CD4-positive, alpha-beta T cell treated with Interleukin-4 for 1 hour (primary cell): ENCODE measurements at places on chromosomes 7 and 10.

GRCh38 chr7:132286836-132287235 is 289.4 kb downstream of the PLXNA4 start:
- no peak for DNase-seq

GRCh38 chr7:30924624-30925023 is 13.0 kb downstream of the AQP1 start:
- peak; percentile 6 for DNase-seq

DNA sequence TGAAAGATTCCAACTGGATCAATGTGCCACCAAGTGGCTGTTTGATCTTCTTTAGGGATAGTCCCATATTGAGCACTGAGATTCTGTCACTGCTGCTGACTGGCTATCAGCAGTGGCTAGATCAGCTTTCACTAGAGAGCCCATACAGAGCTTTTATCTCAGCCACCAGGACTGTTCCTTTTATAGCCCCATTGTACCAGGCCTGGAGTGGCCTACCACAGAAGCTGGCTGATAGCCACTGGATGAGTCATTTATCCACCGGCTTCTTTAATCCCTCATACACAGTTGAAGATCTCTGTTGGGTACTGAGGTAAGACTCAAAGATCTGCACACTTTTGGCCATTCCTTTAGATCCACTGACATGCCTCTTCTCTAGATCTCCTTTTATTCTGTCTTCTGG is 1101.1 kb downstream of the SORCS3 start:
- DNase-seq = no peak

GRCh38 chr7:142563470-142563869 is 185.8 kb upstream of the PRSS1 start:
- DNase-seq = no peak

- DNase-seq = peak; percentile 21
Measured at GRCh38 chr10:114856544-114857287, 35.1 kb downstream of the FHIP2A start.

GRCh38 chr7:55254242-55254595 is 110.9 kb upstream of the LANCL2 start:
- DNase-seq = no peak

- no peak for DNase-seq
Measured at GRCh38 chr10:31958856-31959255, 30.2 kb upstream of the ARHGAP12 start.

DNA sequence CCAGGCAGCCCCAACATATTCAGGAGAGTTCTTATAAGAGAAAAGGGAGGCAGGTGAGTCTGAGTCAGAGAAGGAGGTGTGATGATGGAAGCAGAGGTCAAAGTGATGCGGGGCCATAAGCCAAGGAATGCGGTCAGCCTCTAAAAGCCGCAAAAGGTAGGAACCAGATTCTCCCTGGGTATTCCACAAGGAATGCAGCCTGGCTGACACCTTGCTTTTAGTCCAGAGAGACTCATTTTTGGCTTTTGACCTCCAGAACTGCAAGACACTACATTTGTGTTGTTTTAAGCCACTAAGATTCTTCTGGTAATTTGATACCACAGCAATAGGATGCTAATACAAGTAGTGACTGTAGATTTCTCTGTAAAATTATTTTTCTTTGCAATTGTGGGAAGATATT is 151.5 kb upstream of the EEPD1 start:
- no peak for DNase-seq

DNA sequence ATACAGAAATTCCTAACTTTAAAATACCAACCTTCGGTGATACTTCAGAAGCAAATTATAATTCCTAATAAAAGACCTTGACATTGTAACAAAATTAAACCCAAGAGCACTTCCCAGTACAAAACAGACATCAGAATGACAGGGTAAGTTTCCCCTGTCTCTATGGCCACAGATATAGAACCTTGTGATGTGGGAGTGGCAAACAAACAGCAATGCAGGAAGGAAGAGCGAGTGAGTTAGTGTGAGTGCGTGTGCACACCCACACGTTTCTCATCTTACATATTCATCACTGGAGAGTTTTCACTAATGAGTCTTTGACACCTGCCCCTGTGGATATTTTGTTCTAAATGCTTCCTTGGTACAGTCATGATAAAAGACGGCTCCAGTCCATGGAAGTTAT is 72.2 kb downstream of the VWC2 start:
- DNase-seq = no peak

DNA sequence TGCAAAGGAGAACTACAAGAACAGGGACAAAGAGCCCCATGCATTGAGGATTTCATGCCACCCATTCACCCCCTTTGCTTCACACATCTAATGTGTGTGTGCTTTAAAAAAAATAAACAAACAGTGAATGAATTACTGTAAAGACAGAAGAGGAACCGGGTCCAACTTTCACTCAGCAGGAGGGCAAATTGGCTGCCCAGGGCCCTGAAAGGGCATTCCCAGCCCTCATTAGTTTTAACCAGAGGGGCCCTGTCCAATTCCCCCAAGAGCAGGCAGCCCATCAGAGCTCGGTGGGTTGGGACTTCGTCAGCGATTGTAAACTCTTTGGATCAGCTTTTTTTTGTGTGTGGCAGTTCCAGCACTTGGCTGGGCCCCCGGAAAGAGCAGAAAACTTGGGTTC is 73.6 kb upstream of the PDZD8 start:
- DNase-seq = no peak

DNA sequence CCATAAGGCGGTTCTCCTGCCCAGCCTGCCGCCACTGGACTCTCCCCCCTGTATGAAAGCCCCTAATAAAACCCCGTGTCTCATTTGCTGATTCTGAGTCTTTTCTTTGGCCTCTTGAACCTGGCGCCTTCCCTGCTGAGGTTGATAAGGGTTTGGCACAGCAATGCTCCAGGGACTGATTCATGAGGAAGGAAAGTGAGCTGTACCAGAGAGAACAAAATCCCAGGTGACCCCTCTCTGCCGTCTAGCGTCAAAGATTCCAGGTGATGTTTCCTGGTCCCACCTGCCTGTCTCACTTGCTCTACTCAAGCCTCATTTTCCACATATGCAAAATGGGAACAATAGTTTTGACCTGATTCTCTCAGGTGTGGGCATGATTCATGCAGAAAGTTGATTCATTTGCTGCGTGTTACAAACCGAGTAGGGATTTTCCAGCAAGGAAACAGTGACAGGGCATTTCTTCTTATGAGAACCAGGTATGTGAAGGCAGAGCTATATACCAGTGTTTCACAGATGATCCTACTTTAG is 730.6 kb upstream of the IGFBP3 start:
- DNase-seq = no peak

GRCh38 chr10:14172336-14172950 is 158.3 kb downstream of the FRMD4A start:
- DNase-seq = no peak

DNA sequence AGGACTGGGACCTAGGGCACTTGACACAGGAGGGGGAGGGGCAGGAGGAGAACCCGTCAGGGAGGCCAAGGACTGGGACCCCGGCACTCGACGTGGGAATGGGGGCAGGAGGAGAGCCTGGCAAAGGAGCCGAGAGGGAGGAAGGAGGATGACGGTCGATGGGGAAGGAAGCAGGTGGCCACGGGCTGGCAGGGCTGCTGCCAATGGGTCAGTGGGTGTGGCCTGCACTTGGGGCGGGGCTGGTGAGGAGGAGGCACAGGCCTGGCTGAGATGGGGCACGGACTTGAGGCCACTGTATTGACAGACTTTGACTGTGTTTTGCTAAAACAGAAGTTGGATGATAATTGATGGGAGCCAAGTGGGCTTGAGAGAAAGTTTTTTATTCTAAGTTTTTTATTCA is 68.9 kb downstream of the RBM33 start:
- no peak for DNase-seq

- no peak for DNase-seq
Measured at GRCh38 chr7:91653286-91653685, 227.2 kb downstream of the MTERF1 start.

GRCh38 chr7:87330316-87330715 is 15.1 kb upstream of the CROT start:
- no peak for DNase-seq

DNA sequence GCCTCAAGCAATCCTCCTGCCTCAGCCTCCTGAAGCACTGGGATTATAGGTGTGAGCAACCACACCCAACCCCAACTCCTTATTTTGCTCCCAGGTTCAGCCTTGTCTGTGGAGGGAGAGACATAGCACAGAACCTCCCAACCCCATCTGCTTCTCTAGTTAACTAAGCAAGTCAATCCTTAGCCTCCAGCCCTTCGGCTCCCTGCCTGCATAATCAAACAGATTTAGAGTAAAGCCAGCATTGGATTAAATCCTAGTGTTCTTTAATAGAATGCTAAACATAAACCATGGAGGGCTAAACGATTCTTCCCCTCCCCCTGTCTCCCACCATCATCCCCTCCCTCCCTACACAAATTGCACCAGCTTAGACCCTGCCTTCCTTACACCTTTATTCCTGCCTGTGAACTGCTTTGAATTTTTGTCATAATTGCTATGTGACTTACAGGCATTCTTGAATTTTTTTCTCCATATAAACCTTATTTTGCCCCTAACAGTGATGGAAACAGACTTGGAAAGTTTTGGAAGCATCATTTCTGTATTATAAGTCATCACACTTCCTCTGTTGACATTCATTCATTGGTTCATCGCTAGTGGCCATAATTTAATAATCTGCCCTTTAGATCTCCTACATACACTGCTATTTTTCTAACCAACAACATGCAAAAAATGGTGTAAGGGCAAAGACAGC is 72.6 kb upstream of the TOMM7 start:
- no peak for DNase-seq

- DNase-seq = no peak
Measured at GRCh38 chr7:22296265-22296566, 60.7 kb downstream of the RAPGEF5 start.

DNA sequence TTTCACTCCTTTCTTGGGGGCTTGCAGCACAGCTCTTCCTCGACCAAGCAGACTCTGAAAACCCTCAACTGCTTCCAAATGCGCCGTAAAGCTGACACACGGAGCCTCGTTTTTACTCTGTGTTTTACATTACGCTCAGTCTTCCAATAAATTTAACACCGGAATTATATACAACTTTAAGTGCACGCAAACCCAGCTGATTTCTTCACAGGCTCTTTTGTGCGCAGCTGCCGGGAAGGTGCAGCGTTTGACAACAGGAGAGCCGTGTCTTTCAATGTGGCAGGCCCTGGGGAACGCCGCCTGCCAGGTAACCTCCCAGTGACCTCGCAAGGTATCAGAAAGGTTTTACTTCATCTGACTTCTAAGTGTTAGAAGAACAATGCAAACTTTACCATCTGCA is 35.0 kb downstream of the GFRA1 start:
- no peak for DNase-seq

GRCh38 chr10:97508342-97508741 is 9.6 kb downstream of the UBTD1 start:
- DNase-seq = no peak

- DNase-seq = no peak
Measured at GRCh38 chr10:72540193-72540807, 85.6 kb downstream of the MICU1 start.

GRCh38 chr7:91556239-91556638 is 292.0 kb downstream of the FZD1 start:
- DNase-seq = no peak

GRCh38 chr10:78214955-78215354 is 181.3 kb downstream of the RPS24 start:
- DNase-seq = no peak

DNA sequence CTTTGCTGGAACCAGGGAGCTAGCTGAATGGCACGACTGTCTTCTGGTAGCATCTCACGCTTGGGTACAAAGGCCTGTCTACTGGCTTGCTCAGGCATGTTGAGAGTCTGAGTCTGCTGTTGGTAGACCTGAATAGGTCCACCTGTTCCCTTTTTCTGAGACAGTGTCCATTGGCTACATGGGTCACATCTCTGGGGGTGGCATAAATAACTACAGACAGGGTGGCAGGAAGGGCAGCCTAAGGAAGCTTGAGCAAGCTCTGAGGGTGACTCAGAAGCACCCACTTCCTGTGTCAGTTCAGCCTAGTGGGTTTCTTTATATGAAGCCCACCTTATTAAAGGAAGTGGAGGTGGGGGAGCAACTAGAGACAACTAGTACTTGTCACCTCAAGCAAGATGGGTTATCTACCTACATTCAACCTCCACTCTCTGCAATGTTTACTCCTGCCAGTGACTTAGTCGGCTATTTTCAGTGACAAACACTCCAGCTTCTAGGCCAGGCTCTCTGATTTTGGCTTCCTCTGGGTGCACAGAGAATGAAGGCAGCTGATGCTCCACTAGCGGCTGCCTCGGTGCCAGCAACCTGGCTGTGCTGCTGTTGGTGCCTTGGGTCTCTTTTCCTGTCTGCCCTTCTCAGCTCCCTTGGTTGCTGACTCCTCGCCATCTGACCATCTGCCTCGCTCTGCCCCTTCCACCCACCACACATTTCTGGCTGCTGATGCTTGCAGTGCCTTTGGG is 5.7 kb upstream of the ZYX start:
- peak; percentile 62 for DNase-seq

- DNase-seq = no peak
Measured at GRCh38 chr7:136133551-136133950, 156.4 kb upstream of the MTPN start.

DNA sequence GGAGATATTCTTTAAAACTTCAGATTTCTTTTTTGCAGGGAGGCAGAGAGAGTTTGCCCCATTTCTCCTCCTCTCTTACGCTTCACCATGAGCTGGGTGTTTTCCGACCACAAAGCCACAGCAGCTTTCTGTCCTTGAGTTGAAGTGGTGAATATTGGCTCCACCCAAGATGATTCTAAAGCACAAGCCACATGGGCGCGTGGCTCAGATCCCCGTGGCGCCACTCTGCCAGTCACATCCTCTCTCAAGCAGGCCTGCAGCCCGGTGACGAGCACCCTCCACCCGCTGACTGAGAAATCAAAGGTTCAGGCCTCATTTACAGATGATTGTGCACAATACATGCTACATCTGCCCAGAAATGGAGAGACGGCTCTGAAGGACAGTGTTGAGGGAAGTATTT is 27.6 kb upstream of the RNF32 start:
- DNase-seq = peak; percentile 79

- no peak for DNase-seq
Measured at GRCh38 chr7:12409097-12409711, 5.5 kb upstream of the VWDE start.

DNA sequence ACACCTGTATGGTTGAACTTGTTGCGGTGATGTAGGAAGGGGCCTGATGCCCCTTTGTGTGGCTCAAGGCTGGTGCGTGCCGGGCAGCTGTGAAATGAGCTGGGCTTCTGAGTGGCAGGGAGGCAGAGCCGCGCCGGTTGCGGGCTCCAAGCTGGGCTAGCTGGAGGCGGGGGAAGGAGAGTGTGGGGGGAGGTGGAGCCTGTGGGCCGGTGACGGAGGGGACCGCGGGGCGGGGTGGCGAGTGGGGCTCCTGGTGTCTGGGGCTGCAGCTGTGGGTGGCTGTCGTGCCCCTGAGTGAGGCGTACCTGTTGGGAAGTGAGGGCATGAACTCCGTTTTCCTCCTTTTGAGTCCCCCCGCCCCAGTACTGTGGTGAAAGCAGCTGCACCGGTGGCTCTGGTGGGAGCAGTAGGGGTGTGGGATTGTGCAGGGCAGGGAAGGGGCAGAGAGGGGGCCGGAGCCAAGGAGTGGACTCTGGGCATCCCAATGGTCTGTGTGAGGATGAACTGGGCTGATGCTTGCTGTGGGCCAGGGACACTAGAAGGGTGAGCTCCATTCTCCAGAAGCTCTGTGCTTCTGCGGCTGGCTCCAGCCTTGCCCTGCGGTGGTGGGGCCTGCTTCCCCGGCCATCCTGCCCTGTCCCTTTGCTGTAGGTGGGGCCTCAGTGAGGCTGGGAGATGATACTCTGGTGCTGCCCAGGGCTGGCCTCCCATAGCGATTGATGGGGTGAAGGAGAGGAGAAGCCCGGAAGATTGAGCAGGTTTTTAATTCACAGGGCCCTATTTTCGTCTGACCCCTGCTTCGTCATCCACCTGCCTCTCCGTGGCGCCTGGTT is 41.7 kb downstream of the INPP5A start:
- DNase-seq = no peak

GRCh38 chr10:24385776-24386175 is 176.8 kb downstream of the KIAA1217 start:
- DNase-seq = no peak
